Nephron progenitor cell (in vitro differentiated cells): ENCODE measurements at places on chromosomes 12 and 14.

GRCh38 chr12:3446235-3446634, 44.8 kb upstream of the PRMT8 start:
- DNase-seq: no peak

DNA sequence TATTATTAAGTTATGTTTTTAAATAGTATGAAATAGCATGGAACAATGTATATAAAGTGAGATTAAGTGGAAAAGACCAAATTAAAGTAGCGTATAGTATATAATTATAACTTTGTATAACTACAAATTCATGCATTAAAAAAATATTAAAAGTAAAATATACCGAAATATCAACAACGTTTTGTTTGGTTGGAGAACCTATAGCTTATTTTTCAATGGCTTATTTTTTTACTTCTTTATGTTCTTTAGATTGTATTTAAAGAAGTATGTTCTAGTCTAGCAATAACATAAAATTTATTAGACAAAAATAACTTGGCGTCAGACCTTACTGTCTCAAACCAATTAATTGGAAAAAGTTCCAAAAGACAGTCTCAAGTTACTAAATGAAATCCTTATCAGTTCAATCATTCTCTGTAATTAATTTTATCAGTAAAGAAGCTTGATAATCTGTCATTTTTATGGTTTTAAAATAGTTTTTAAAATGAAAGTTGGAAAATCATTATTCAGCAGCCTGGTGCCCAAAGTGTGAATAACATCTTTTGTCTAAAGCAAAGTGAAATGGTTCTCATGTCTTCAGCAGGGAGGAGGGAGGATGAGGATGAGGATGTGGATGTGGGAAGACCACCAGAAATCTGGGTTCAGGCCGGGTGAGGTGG, 46.7 kb downstream of the IRAK3 start:
- no peak for DNase-seq

DNA sequence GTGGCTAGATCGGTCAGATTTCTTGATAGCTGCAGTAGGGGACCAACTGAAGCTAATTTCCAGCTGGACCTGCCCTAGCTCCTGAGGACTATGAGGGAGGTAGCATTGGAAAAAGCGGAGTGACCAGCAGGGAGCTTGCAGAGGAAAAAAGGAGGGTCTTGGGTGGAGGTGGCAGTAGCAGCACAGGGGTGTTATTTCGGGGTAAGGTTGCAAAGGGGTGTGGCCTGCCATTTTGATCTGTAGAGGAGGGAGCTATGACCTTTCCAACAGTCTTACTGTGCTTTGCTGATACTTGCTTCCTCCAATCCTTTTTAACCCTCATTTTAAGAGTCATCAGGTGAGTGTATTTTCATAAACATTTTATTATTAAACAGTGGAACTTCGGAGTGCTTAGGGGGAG, 83.8 kb upstream of the NRXN3 start:
- no peak for DNase-seq

DNA sequence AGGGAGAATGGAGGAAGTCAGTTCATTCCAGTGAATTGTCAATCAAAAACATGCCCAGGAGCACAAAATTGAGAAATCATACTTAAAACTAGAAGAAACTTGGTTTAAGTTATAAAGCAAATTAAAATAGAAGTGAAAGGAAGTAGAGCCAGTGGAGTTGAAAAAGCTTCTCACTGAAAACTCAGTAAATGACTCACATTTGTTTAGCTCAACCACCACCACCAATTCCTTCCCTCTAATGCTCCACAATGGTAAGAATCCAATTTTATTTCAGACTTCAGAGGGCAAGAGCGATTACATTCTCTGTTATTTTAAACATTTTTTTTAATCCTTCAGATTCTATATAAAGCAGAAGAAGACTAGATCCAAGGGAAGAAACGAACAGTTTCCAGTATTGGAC, 19.4 kb downstream of the UTP20 start:
- no peak for DNase-seq

GRCh38 chr12:87227162-87227561, 802.0 kb downstream of the C12orf50 start:
- no peak for DNase-seq

- DNase-seq: no peak
Observed at GRCh38 chr14:73500360-73500759, 9.6 kb downstream of the RIOX1 start.

DNA sequence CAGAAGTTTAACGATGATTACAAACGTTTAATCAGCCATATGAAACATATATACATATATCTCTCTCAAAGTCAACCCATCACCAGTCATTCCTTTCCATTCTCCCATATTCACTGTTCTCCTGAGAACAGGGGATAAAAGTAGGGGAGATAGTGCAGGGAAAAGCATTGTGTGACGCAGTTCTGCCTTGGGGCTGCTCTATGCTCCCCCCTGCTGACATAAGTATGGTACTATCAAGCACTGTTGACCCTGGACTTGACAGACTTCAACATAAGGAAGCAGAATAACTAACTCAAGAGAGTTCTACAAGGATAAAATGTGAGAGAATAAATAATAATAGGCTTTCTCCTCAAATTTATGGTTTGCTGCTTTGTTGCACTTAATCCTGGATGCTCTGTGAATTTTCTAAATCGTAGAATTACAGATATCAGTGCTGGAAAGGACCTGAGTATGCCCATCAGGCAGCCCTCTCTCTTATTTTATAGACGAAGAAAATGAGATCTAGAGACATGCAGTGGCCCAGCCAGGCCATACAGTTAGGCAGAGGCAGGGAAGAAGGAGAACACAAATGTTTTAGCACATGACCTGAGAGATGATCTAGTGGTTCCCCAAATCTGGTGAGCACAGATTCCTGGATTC, 87.2 kb downstream of the SCN8A start:
- DNase-seq: peak; percentile 41

- no peak for DNase-seq
Observed at GRCh38 chr14:63854330-63854729, 1.5 kb downstream of the SYNE2 start.
